ENCODE measurements at places on chromosomes 1 and 21. TPM values are rescaled to one million over a fixed set of nuclear protein-coding genes. Genes with fewer than 3 reads are reported as not detected.

GRCh38 chr1:81894867-81895266 is 94.1 kb downstream of the ADGRL2 start:
- no peak overlapping the region for H3K4me3 ChIP-seq
- H3K27ac ChIP-seq: no peak overlapping the region
- H3K27me3 ChIP-seq: no peaks in the 10 kb centered on the region
- H3K36me3 ChIP-seq: no peaks in the 10 kb centered on the region
- no peaks in the 10 kb centered on the region for H3K4me1 ChIP-seq

- H3K27ac ChIP-seq: no peak overlapping the region
- H3K27me3 ChIP-seq: peaks cover 3% of the 10 kb centered on the region
- H3K4me3 ChIP-seq: no peak overlapping the region
- H3K36me3 ChIP-seq: no peaks in the 10 kb centered on the region
Observed at GRCh38 chr1:115461526-115461925, 123.5 kb upstream of the NGF start.

Gene NR5A2
- total RNA-seq: not detected

DNA sequence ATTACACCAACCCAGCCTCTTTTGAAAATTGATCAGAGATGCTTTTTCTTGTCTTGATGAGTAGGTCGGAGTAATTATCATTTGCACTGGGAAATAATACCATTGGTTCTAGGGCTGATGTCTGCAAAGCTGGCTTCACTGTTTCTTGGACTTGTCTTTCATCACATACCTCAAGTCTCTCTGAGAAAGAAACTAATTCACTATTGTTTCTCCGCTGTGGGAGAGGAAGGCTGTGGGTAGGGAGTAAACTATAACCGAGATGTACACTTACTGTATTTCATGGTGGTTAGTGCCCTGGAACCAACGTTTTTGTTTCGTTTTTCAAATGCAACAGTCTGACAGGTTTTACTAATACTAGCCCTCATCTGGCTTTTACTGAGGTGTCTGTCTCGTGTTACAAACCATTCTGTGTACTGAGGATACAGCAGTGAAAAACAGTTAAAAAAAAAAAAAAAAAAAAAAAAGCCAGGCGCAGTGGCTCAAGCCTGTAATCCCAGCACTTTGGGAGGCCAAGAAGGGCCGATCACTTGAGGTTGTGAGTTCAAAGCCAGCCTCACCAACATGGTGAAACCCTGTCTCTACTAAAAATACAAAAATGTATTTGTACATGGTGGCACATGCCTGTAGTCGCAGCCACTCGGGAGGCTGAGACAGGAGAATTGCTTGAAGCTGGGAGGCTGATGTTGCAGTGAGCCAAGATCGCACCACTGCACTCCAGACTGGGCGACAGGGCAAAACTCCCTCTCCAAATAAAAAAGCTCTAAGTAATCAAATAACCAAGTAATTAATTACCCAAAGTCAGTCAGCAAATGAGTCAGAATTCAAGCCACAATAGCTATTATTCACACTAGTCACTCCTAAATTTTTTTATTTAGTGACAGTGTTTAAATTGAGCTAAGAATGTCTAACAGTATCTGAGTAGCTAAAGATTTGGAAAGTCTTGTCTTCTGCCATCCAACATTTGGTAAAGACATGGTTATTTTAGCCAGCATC is 23.3 kb downstream of the TOMM20 start:
- DNase-seq: peak; percentile 40
- H3K4me3 ChIP-seq: peak overlapping the region; percentile 67
- peaks cover 28% of the 10 kb centered on the region for H3K36me3 ChIP-seq
- H3K27me3 ChIP-seq: no peaks in the 10 kb centered on the region
- H3K27ac ChIP-seq: peak overlapping the region; percentile 68

- peak overlapping the region; percentile 54 for H3K27ac ChIP-seq
- H3K36me3 ChIP-seq: peaks cover 32% of the 10 kb centered on the region
- H3K4me1 ChIP-seq: peaks cover 32% of the 10 kb centered on the region
- H3K27me3 ChIP-seq: no peaks in the 10 kb centered on the region
- no peak overlapping the region for H3K4me3 ChIP-seq
Observed at GRCh38 chr1:204455063-204455830, 39.4 kb downstream of the PIK3C2B start.

DNA sequence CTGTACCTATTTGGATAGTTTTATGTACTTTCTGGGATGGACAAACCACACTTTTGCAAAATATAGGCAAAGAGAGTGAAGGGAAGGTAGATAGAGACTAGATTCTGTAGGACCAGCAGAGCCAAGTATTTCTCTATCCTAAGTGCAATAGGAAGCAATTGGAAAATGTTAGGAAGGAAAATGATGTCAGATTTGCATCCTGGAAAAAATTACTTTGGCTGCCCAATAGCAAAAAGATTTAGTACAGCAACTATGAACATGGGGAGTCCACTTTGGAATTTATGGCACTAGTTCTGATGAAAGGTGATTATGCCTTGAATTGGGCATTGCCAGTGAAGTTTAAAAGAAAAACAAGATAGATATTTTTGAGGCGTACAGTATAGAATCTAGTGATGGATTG is 50.7 kb upstream of the CACYBP start:
- no peak for DNase-seq
- H3K36me3 ChIP-seq: no peaks in the 10 kb centered on the region
- no peaks in the 10 kb centered on the region for H3K27me3 ChIP-seq
- H3K4me3 ChIP-seq: no peak overlapping the region
- H3K27ac ChIP-seq: no peak overlapping the region

DNA sequence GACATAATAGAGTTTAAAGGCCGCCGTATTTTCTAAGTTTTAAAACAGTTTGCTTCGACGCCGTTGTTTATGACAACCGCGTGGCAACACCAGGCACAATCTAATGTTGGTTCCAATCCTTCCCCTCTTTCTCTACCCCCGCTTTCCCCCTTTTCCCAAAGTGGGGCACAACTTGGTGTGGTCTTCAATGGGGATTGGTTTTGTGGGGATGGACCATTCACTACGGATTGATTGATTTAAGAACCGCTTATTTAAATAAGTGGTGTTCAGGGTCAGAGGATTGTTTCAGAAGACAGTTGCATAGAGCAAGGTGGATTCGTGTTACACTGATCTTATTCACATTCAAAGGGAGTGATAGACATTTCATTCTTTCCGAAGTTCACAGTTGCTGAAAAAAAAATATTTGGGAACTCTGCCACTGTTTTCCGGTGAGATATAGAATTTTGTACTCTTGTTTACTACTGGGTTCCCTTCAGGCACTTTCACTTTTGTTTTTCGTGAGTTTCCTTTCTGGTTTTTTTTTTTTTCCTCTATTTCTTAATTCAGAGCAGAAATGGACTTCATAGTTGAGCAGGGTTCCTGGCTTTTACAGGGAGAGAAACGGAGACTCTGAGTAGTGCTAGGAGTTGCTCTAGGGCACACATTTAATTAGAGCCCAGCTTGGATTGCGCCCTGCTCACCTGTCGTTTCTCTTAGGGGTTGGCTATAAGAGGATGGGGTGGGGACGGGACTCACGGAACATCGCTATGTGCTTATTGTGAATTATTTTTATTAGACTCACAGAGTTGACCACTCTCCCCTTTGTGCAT is 79.6 kb upstream of the AK4 start:
- peak overlapping the region; percentile 87 for H3K4me3 ChIP-seq
- H3K27me3 ChIP-seq: no peaks in the 10 kb centered on the region
- DNase-seq: peak; percentile 29

DNA sequence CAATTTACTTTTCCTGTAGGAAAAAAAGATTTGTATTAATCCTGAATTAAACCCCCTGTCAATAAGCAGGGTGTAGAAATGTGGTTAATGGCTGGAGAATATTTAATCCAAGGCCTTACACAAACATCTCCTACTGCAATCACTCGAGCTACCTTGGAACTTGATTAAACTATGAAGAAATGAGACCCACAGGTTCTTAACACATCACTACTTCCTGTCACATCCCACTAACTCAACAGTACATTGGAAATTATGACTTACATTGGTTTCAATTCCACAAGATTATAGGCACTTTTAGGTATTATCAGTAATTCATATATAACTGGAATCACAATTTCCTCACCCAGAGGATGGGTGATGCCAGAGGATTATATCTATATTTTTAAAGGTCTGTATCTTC is 480.3 kb downstream of the MRPL39 start:
- H3K27ac ChIP-seq: no peak overlapping the region
- no peaks in the 10 kb centered on the region for H3K4me1 ChIP-seq
- no peak for DNase-seq
- no peaks in the 10 kb centered on the region for H3K36me3 ChIP-seq
- no peaks in the 10 kb centered on the region for H3K27me3 ChIP-seq

Gene NUF2
- 67.4 TPM for total RNA-seq

Gene PCBP3
- 6.6 TPM for total RNA-seq

Gene CRP
- total RNA-seq: not detected

Gene GPBP1L1
- total RNA-seq: 106 TPM

- H3K27me3 ChIP-seq: no peaks in the 10 kb centered on the region
- peak; percentile 94 for DNase-seq
- H3K27ac ChIP-seq: peak overlapping the region; percentile 97
- H3K36me3 ChIP-seq: no peaks in the 10 kb centered on the region
- peak overlapping the region; percentile 92 for H3K4me3 ChIP-seq
- H3K4me1 ChIP-seq: peaks cover 59% of the 10 kb centered on the region
Observed at GRCh38 chr1:41919764-41920397, 1.2 kb upstream of the HIVEP3 start.

- H3K27ac ChIP-seq: no peak overlapping the region
- DNase-seq: no peak
- H3K4me1 ChIP-seq: no peaks in the 10 kb centered on the region
- H3K27me3 ChIP-seq: no peaks in the 10 kb centered on the region
Observed at GRCh38 chr1:210681158-210681557, 352.5 kb downstream of the HHAT start.

Gene BMP8A
- not detected for total RNA-seq

GRCh38 chr21:34989337-34990151 is 59.6 kb downstream of the RUNX1 start:
- peaks cover 3% of the 10 kb centered on the region for H3K36me3 ChIP-seq
- H3K4me1 ChIP-seq: peaks cover 73% of the 10 kb centered on the region
- H3K27me3 ChIP-seq: no peaks in the 10 kb centered on the region
- DNase-seq: peak; percentile 86
- H3K27ac ChIP-seq: peak overlapping the region; percentile 81

DNA sequence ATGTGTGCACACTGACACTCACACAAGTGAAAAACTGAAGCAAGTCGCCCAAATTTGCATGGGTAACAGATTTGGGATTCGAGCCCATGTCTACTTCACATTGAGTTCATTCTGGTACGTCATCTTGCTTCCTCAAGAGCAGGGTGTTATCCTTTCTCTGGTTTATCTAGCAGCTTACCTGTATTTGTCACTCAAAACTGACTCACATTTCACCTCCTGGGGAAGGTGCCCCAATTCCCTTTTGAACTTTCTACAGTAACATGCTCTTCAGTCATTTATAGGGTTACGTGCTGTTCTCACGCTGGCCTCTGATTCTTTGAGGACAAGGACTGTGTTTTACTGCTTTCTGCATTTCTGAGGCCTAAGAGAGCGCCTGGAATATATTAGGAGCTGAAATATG is 162.8 kb downstream of the PDE4B start:
- H3K4me3 ChIP-seq: no peak overlapping the region
- H3K27ac ChIP-seq: no peak overlapping the region
- no peaks in the 10 kb centered on the region for H3K36me3 ChIP-seq
- peaks cover 12% of the 10 kb centered on the region for H3K4me1 ChIP-seq
- peaks cover 4% of the 10 kb centered on the region for H3K27me3 ChIP-seq

DNA sequence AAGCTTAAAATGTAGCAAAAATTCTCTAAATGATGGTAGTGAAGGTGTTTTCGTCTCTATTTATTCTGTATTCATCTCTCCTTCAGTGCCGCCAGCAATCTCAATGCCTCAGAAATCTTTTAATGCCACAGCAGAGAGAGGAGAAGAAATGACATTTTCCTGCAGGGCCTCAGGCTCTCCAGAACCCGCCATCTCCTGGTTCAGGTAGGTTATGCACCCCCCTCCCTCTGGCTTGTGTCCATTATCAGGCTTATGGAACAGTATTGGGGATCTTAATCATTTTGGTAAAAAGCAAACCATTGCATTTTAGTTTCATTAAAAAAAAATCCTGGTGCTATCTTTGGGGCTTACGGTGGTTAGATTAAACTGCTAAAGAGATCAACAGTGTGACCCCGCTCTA is 326.1 kb downstream of the NCAM2 start:
- H3K36me3 ChIP-seq: no peaks in the 10 kb centered on the region
- DNase-seq: no peak
- H3K27me3 ChIP-seq: no peaks in the 10 kb centered on the region

Gene SPRR2G
- total RNA-seq: not detected

GRCh38 chr1:39526466-39527189 is 35.2 kb downstream of the BMP8A start:
- peaks cover 5% of the 10 kb centered on the region for H3K4me1 ChIP-seq
- no peak overlapping the region for H3K4me3 ChIP-seq
- no peak overlapping the region for H3K27ac ChIP-seq
- DNase-seq: no peak
- H3K27me3 ChIP-seq: no peaks in the 10 kb centered on the region

DNA sequence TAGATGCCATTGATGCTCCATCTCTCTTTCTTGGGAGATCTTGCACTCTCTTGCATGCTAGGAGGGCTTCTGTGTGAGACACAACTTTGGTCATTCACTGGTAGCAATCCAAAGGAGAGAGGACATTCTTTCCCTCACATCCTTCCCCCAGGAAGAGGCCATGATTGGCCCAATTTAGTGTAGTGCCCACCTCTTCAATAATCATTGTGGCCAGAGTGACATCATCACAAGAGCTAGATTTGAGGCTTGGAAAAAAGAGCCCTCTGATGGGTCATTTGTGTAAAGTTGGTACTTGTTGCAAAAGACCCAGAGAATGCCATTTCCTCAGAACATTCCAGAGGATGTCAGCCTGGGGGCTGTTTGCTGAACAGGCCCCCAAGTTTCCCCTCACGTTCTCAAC is 30.2 kb downstream of the S100A6 start:
- H3K36me3 ChIP-seq: no peaks in the 10 kb centered on the region
- no peaks in the 10 kb centered on the region for H3K27me3 ChIP-seq
- DNase-seq: no peak
- H3K27ac ChIP-seq: no peak overlapping the region
- peaks cover under 1% of the 10 kb centered on the region for H3K4me1 ChIP-seq

Gene CLCA1
- total RNA-seq: not detected

Gene VASH2
- total RNA-seq: 0.57 TPM

DNA sequence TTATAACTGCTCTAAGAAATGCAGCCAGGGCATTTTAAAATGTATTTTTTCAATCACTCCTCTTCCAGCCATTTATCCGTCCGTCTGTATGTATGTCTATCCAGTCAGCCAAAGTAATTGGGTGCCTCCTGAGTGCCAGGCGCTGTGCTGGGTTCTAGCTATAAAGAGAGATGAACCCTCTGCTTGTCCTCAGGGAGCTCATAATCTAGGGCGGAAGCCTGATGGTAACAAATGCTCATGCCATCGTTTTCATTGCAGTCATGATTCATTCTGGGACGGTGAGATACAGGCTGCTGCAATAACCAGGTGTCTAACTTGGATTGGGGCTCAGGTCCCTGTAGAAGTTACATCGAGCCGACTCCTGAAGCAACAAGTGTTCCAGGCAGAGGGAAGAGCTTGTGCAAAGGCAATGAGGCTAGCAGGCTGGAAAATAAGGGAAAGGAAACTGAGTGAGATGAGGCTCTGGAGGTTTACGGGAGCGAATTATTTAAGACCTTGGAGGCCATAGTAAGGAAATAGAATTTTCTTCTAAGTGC is 11.6 kb downstream of the IFI6 start:
- H3K4me1 ChIP-seq: peaks cover 46% of the 10 kb centered on the region
- peak; percentile 42 for DNase-seq
- peak overlapping the region; percentile 72 for H3K4me3 ChIP-seq
- H3K27ac ChIP-seq: peak overlapping the region; percentile 77
- H3K36me3 ChIP-seq: no peaks in the 10 kb centered on the region

Gene PADI2
- total RNA-seq: not detected

Gene NPR1
- 0.07 TPM for total RNA-seq

All from activated CD4-positive, alpha-beta memory T cell treated with anti-CD3 and anti-CD28 coated beads for 36 hours (primary cell).